Activated effector memory CD4-positive, alpha-beta T cell treated with anti-CD3 and anti-CD28 coated beads, Interleukin-2, amount 50 U/mL, for 16 hours (primary cell): ENCODE measurements at places on chromosomes 5 and 9.

DNA sequence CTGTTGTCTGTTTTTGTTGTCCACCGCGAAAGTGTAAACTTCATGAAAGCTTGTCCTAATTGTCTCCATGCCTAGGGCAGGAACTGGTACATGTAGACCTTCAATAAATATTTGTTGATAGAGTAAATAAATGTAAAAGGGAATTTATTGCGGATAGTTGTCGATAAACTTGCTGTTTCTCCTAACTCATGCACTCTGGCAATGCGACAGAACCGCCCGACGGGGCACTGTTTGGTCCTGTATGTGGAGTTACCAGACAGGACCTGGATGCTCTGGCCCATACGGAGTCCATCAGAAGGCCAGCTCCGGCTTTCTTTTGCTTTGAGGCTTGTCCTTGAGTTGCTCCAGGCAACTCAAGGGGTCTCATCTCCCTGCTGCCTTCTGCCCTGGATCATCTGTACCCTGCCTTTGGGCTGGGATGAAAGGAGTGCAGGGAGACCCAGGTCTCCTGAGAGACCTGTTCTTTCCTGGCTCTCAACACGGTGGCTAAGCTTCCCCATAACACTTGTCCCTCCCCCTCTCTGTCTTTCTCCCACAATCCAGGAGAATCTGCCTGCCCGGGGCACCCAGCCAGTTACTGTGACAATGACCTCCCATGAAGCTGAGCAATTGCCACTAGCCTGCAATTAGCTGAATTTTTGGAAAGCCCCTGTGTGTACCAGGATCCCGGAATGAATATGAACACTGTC is 149.5 kb upstream of the PTCH1 start:
- no peak for DNase-seq

DNA sequence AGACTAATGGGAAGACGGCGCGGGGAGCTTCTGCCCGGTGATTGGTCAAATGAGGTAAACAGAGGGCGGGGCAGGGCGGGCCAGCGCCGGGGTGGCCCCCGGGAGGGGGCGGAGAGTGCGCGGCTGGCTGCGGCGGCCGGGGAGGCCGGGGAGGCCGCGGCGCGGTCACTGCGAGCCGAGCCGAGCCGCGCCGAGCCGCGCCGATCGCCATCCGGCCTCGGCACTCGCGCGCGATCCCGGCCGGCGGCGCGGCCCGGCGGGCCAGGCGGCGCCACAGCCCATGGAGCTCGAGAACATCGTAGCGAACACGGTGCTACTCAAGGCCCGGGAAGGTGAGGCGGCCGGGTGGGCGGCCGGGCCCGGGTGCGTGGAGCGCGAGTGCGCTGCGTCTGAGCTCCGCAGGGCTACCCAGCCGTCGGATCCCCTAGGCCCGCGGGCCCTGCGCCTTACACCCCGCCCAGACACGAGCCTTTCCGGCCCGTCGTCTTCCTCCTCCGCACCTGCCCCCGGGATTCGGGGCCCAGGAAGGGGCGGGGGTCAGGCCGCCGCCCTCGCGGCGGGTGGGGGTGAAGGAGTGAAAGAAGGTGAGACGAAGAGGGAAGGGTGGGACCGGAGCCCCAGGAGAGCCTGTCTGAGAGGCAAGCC is at the start of gene GRK6:
GRK6 (plus strand) TSS at position 111 of the 645 bp plus-strand sequence; CDS start at position 281, 170 bp downstream.
- DNase-seq, result peak; percentile 90

DNA sequence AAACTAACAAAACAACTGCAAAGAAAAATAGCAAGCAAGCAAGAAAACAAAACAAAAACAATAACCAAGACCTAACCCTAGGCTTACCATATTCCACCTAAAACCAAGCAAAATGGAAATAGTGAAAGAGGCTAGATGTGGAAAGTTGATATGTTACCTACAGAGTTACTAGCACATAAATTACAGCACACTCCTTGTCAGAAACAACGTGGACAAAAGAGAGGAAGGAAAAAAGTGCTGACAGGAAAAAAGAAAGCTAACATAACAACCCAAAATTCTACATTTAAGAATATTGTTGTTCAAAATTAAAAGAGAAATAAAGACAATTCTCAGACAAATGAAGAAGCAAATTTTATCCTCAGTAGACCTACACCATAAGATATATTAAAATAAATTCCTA is 812.8 kb upstream of the NUDT12 start:
- no peak for DNase-seq

- no peak for DNase-seq
These were observed 165.8 kb upstream of the ANKH start for GRCh38 chr5:15037247-15037908.

DNA sequence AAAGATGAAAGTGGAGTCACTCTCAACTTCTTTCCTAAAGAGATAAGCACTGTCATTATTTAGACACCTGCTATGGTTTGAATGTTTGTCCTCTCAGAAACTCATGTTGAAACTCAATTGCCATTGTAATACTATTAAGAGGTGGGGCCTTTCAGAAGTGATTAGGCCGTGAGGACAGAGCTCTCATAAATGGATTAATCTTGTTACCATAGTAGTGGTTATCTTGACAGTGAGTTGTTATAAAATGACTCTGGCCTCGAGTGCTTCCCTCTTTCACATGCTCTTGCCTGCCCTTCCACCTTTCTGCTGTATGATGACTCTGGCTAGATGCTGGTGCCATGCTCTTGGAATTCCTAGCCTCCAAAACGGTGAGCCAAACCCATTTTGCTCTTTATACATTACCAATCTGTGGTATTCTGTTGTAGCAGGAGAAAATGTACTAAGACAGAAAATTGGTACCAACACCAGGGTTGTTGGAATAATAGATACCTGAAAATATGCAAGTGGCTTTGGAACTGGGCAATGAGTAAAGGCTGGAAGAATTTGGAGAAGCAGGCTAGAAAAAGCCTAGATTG is 38.0 kb downstream of the GDA start:
- DNase-seq, result no peak

GRCh38 chr5:80407735-80408483 is at the start of gene ZFYVE16:
TSS of gene ZFYVE16 (plus strand) at chr5:80408064. CDS start at chr5:80434148, 26,084 bp downstream.
- DNase-seq, result peak; percentile 99

- no peak for DNase-seq
These were observed 126.1 kb downstream of the GAS1 start for GRCh38 chr9:86821006-86821845.

- peak; percentile 79 for DNase-seq
These were observed 21.1 kb upstream of the TERT start for GRCh38 chr5:1315709-1316587.

GRCh38 chr9:13570068-13570974 is 290.8 kb upstream of the MPDZ start:
- no peak for DNase-seq
